ENCODE measurements at places on chromosomes 12 and 14.

DNA sequence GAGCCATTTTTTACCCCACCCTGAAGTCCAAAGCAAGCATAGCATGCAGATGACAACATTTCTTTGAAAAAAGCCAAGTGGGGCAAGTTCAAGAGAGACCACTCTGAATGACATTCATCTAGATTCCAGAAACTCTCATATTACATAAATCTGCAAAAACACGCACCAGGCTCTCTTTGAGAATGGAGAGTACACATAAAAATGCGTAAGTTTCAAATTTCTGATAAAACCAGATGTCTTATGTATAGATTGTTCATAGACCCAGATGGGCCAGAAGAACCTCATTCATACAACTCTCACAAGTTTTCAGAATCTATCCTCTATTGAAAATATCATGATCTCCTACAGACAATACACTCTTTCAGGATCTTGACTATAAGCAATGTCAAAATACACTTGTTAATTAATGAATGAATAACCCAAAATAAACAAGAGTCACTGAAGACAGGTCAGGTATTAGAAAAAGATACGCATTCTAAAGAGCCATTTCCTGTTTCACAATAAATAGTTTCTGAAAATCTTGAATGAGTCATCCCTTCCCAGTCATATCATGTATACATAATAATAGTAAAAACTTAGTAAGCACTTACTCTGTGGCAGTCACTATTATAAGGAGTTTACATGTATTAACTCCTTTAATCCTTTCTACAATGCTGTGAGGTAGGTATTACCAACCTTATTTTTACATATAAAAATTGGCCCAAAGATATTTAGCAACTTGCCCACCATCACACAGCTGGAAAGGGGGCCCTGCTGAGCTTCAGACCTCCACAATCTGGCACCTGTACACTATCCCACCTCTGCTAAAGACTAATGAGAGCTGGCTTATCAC, 72.0 kb downstream of the PPP2R5E start:
- peak; percentile 58 for DNase-seq

DNA sequence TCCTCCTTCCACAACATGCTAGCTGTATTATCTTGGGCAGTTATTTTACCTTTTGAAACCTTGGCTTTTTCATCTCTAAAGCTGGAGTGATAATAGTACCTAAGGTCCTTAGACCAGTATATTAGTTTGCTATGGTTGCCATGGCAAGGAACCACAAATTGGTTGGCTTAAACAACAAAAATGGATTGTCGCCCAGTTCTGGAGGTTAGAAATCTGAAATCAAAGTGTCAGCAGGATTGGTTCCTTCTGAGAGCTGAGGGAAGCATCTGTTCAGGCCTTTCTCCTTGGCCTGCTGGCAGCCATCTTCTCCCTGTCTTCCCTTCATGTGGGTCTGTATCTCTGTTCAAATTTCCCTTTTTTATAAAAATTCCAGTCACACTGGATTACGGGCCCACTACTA, 55.5 kb upstream of the SLC35F4 start:
- no peak for DNase-seq

DNA sequence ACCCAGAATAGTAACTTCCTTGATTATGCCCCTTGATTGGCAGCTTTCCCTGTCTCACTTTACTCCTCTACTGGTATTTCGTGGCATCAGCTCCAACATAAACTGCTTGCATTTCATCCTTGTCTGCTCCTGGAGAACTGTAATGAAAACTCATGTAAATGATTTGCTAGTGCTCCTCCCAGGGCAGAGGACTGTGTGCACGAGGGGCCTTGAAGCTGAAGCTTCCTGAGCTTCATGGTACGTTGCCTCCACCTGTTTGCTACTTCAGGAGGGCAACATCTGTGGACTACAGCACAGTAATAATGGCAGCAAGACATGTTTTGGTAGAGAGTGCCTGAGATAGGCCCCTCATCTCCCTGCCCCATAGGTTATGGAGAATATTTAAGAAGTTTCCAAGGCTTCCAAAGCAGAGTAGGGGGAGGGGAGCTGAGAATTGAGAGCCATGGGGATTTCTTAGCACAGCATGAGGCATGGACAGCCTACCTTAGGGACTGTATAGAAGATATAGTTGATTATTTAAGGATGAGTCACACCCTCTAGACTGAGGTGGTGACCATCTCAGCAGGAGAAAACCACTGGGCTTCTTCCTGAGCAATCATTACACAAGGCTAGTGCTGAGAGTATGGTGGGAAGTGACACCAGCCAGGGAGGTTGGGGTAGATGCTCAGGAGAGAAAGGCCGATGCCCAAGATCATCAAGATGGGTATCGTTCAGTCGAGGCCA, 29.5 kb downstream of the CCDC198 start:
- DNase-seq, result no peak

- DNase-seq, result no peak
These were observed 6.4 kb upstream of the ENDOU start for GRCh38 chr12:47731723-47732122.

DNA sequence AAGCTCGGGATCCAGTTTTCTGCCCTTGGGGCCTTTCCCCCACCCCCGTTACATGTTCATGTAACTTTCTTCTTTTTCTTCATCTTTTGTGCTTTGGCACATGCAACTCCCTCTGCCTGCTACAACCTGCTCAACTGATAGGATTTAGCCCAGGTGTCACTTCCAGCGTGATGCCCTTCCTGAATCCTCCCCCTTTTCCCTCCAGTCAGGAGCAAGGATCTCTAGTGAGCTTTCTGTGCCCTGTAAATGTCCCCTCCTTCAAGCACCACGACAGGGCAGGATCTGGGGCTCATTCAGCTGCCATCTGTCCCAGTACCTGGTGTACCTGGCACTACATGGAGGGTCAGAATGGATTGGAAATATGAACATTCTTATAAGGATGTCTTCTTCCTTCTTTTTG, 15.3 kb downstream of the PELI2 start:
- DNase-seq, result no peak

DNA sequence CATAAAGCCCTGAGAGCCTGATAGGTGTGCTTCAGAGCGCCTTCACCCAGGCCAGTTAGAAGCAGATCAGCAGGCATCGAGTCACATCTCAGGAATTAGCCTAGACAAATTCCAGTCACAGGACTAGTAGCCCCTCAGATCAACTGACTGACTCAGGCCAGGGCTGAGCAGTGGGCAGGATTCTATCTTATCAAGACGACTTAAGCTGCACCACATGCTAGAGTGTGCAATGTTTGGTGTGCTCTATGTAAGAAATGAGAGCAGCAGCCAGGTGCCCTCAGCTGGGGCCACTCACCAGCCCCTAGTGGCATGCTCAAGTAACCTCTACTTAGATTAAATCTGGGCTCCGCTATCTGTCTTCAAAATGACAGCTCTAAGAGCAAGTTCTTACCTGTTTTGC, 19.7 kb upstream of the NGB start:
- DNase-seq, result peak; percentile 12

DNA sequence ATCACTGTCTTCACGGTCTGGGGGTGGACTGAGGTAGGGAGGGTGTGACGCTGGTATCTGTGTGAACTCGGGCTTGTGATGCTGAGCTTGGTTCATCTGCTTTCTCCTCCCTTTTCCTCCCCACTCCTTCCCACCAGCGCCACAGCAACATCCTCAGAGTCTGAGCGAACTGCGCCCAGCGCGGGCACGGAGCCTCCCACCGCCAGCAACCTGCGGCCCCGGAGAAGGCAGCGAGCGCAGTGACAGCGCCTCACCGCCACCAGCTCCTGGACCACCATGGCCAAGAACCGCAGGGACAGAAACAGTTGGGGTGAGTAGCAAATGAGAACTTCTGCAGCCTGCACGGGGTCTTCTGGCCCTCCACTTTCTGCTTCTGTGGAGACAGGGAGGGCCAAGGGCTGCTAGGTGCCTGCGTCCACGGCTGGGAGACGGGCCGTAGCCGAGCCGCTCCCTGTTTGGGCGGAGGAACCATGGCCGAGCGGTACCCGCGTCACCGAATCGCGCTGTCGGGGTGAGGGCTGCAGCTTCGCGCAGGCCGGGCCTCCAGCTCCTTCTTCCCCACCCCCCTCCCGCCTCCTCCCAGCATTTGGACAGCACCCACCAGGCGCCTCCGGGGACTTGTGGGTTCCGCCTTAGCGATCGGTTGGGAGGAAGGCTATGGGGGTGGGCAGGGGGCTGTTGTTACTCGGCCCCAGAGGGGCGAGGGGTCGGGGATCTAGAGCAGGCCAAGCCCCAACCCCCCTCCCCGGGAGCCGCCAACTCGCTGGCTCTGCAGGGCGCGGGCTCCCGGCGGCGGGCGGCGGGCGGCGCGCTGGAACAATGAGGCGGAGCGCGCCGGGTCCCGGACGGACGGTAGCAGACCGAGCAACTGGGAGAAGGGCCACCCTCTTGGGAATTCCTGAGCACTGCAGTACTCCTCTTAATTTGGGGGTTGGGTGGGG, at the start of gene ATL1:
ATL1 (plus strand) TSS at position 156 of the 941 bp plus-strand sequence; CDS start at position 277, 121 bp downstream.
- DNase-seq, result peak; percentile 94

DNA sequence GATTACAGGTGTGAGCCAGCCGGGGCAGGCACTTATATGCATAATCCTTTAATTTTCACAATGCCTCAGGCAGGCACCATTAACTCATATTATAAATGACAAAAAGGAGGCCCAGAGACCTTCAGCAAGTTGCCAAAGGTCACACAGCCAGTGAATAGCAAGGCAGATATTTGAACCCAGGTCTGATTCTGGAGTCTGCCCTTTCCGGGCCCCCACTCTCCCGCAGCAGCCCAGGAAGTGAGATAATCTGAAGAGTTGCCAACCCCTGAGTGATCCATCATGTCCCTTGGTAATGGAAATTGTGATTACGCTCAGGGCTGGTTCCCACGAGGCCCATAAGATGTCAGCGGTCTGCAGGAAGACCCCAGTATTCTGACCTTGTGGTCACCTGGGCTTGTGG, 95.3 kb upstream of the MED13L start:
- no peak for DNase-seq

DNA sequence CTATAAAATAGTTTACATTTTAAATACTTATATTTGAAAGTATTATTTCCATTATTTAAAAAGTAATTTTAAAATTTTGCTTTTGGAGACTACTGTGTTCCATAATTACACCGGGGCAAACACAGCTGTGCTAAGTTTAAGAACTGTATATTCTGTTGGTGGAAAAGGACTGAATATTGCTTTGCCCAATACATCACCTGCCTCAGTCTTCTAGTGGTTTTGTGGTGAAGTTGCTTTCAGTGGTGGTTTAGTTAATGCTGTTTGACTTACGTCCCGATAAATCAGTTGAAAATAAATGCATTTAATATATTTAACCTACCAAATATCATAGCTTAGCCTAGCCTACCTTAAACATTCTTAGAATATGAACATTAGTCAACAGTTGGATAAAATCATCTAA, 23.4 kb downstream of the FBXO34 start:
- peak; percentile 27 for DNase-seq

GRCh38 chr14:105148604-105149145, 19.9 kb downstream of the JAG2 start:
- DNase-seq, result no peak

- DNase-seq, result no peak
These were observed 11.1 kb downstream of the DAAM1 start for GRCh38 chr14:59199614-59200013.

DNA sequence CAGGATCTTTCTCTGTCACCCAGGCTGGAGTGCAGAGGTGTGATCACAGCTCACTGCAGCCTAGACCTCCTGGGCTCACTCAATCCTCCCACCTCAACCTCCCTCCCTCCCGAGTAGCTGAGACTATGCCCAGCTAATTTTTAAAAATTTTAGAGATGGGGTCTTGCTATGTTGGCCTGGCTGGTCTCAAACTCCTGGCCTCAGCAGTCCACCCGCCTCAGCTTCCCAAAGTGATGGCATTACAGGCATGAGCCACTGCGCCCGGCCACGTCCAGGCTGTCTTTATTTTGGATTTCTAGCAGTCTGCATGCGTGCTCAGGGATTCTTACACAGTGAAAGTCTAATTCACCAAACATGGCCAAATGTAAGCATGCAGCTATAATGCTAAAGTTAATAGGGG, 17.8 kb downstream of the SLC8B1 start:
- no peak for DNase-seq

DNA sequence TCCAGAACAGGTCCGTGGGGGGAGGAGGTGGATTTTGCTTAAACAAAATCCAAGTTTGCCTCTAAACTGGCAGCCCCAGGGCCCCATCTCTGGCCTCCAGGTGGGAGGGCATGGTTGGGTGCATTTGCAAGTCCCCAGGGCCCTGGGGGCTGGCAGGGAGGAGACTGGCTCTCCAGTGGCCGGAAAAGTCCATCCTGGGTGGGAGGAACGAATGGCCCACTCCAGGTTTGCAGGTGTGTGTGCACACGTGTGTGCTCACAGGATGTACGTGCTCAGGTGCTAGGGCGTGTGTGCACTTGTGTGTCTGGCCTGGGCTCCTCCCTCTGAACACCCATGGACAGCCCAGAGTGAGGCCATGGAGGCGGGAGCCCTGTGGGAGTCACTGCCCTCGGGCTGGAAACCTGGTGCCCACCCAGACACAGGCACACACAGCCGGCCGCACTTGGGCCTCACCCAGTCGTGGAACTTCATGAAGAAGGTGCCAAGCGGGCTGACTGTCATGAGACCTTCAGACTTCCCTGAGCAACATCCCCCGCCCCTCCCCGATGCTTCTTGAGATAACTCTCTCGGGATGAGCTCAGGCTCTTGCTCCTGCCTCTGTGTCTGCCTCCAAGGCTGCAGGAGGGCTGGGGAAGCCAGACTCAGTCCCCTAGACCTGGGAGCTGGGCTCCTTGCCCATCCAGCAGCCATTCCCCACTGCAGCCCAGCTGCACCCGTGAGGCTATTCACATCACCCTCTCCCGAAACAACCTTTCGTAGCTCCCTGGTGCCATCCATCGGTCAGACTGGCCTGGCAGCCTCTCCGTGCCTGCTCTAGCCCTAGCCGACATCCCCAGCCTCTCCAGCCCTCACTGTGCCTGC, 9.4 kb downstream of the AHNAK2 start:
- no peak for DNase-seq

GRCh38 chr12:91419809-91420208, 237.2 kb upstream of the DCN start:
- DNase-seq, result no peak

GRCh38 chr12:48866052-48866711, 512 bp upstream of the RND1 start:
- DNase-seq, result no peak

DNA sequence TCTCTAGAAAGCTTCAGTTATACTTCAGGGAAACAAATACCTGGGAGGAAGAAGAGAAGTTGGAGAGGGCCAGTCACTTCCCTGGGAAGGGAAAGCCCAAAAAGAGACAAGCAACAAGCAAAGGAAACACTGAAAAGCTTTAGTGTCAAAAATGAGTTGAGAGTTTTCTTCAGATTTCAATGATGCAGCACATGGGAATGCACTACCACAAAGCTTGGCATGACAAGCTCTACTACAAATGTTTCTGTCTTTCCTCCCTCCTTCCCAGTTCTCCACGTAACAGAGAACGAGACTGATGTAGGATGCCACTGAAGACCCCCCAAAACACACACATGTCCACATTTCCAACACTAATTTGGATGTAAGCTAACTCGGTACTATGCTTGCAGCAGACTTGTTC, 26.8 kb upstream of the ADAMTS20 start:
- DNase-seq, result no peak

Measured in common myeloid progenitor, CD34-positive (primary cell).